ENCODE measurements at places on chromosomes 5 and 9.

DNA sequence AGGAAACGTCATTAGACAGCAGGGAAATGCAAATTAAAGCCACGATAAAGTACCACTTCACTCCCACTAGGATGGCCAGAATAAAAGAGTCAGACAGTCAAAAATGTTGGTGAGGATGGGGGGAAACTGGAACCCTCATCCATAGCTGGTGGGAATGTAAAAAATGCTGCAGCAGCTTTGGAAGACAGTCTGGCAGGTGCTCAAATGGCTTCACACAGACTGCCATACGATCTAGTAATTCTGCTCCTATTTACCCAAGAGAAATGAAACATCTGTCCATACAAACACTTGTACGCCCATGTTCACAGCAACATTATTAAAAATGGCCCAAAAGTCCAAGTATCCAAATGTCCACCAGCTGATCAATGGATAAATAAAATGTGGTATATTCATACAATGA is 158.9 kb upstream of the PHYKPL start:
- no peak for DNase-seq

DNA sequence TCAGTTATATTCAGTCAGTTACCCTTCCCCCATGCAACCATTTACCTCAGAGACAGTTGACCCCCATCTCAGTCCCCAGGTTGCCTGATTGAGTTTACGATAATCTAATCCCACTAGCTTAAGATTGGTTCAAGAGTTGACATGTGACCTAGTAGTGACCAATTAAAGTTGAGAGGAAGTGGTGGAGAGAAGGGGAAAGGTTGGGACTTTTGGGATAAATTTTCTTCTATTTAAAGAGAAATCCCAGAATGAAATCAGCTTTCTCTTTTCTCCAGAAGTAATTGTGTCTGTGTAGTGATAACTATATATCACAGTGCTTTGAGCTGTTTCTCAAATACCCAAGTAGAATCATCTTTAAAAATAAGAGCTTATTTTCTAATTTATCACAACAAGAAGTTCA is 396.7 kb upstream of the CLINT1 start:
- no peak for DNase-seq

GRCh38 chr5:134090522-134090921 is 24.0 kb upstream of the TCF7 start:
- no peak for DNase-seq

DNA sequence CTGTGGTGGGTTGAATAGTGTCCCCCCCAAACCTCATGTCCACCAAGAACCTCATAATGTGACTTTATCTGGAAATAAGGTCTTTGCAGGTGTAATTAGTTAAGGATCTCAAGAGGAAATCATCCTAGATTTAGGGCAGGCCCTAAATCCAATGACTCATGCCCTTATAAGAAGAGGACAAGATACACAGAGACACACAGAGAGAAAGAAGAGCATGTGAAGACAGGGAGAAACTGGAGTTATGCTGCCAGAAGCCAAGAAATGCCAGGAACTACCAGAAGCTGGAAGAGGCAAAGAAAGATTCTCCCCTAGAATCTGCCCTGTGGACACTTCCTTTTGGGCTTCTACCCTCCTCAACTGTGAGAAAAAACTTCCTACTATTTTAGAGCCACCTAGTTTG is 8.8 kb downstream of the FAM13B start:
- peak; percentile 20 for DNase-seq

- no peak for DNase-seq
Measured at GRCh38 chr5:147921136-147921535, 14.8 kb upstream of the C5orf46 start.

DNA sequence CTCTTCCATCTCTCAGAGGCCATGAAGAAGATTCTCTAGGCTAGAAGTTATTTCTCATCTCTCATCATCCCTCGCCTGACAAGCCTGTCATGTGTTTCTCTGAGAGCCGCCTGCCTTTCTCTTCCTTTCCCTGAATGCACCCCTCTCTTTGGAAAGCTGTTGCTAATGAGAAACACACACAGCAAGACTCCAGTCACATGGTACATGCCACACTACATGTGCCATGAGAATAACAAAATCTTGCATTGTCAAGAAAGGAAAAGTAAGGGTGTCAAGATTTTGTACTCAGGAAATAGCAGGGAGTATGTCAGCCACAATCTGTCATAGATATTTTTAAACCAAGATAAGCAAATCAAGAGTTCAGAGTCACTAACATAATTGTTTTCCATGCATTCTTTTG is 8.9 kb downstream of the AGXT2 start:
- DNase-seq = no peak

DNA sequence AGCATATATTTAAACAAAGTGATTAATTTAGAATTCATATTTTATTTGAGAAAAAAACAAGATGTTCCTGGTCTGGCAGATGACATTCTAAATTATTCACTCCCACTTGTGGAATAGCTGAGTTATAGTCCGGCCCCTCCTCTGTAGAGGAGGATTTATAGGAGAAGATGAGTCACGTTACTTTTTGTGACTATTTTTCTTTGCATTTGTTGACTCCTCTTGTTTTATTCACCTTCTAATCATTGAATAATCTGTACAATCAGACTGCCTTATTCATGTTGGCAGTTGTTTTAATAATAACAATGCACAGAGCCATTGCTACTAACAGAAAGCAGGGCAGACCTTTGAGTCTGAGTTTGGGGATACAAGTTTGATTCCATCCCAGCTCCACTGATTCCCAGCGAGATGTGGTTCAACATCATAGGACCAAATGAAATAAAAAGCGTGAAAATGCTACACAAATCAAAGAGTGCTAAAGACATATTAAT is 23.2 kb downstream of the DOCK8 start:
- DNase-seq = no peak

- DNase-seq = peak; percentile 80
Measured at GRCh38 chr5:98205691-98206461, 567.6 kb upstream of the RGMB start.

- no peak for DNase-seq
Measured at GRCh38 chr9:134190232-134191121, 26.1 kb upstream of the RNU6ATAC start.

GRCh38 chr5:150009671-150010387 is 9.3 kb downstream of the HMGXB3 start:
- no peak for DNase-seq

DNA sequence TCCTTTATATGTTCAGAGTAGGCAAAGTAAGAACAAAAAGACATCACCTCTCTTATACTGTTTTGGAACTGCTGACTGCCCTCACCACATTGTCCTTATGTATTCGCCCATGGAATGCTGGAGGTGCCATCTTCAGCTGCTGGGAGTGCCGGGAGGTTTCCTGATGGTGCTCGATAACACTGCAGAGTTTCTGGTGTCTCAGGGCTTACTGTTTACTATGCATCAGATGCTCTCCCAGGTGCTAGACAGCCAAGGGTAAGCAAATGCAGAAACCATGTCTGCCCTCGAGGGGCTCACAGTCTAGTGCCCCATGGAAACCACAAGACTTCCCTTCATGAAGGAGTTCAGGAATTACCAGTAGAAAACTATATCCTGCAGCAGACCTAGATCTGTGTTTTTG is 70.1 kb upstream of the SMIM23 start:
- DNase-seq = no peak

DNA sequence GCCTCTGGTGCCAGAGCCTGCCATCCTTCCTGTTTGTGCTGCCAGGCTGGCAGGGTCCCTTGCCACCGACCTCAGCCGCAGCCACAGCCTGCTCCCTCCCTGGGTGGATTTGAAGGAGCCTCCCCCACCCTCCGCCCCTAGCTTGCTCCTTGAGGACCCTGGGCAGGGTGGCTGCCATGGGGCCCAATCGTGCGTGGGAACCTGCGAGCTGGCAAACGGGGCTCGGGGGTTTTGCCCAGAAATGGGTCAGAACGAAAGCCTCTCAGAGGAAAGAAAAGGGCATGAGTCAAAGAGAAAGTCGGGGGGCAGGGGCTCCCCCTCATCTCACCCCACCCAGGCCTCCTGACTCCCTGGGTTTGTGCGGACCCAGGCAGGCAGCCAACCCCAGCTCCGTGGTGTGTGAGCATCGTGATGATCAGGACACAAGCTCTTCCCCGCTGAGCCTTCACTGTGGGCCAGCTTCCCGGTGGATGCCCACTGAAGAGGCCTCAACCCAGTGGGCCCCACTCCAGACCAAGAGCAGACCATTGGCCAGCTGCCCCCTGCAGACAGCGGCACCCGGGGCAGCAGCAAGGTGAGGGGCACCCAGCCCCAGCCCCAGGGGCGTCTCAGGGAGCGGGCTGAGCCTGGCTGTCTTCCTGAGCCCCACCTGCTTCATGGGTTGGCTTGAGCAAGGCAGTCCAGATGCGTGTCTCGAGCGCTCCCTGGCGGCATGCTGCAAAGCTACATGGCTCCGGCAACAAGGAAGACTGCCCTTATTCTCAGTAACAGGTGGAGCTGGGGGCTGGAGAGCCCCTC is 3.0 kb upstream of the FUT7 start:
- DNase-seq = peak; percentile 70

GRCh38 chr5:179612577-179613459 is 10.7 kb downstream of the HNRNPH1 start:
- DNase-seq = no peak

DNA sequence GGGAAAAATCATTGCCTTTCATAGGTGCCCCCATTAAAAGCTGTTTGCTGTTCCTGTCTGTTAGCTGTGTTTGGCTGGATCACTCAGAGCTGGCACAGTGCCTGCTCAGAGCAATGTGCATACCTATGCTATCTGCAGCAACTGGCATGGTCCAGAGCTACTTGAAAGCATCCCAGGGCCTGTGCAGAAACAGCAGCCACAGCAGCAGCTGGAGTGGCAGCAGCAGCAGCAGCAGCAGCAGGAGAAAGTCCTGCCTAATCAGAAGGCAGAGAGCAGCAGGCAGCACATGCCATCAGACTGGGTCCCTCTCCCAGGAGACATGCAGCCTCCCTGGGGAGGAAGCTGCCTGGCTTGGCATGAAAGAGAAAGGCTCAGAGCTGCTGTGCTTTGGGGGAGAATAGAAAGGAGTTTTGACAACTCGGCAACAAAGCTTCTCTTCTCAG is 243.8 kb upstream of the WWC1 start:
- DNase-seq = no peak

GRCh38 chr5:111829701-111830100 is 72.7 kb upstream of the NREP start:
- peak; percentile 53 for DNase-seq

DNA sequence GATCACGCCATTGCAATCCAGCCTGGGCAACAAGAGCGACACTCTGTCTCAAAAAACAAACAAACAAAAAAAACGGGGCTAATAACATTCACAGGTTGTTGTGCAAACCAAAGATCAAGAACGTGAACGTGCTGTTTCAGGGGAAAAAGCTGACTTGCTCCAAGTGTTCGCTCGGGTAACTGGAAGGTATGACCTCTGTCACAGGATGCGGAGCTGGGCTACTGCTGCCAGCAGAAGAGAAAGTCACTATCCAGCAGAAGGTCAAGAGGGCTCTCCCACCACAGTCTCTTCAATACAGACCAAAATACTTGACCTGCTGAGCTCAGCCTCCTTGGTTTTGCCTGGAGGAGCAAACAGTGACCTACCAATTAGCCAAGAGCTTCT is 59.7 kb downstream of the ABCA1 start:
- DNase-seq = no peak

DNA sequence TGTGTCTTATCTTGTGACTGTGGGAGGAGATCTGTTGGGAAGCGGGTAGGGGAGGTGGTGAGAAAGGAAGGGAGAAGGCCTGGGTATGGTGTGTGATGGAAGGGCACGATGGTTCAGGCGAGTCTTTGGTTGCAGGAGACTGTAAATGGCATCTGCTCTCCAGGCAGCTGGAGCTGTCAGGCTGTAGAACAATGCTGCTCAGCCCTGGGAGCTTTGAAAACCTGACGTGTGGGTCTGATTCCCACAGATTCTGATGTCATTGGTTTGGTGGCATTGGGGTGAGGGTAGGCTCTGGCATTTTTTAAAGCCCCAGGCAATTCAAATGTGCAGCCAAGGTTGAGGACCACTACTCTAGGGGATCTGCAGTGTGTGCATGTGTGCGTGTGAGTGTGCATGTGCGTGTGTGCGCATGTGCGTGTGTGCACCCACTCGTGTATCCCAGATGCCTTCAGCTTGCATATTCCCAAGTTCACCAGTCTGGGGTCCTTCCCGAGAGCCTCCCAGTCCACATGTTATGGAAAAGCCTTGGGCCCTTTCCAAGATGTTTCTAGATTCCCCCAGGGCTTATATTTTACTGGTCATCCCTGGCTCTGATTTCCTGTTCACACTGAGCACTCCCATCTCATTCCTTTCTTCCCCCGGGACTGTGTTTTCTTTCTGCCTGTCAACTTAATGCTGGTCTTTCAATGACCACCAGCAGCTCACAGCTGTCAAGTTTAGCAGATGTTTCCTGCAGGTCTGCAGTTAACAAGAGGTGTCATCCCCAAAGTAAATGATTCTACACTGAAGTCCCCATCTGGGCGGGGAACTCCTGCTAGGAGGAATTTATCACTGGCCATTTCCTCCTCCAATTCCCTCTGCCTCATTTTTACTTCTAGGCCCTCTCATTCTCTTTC is 34.0 kb downstream of the BOD1 start:
- DNase-seq = no peak

- no peak for DNase-seq
Measured at GRCh38 chr5:84383296-84383815, 1.3 kb downstream of the EDIL3 start.

GRCh38 chr5:14695152-14695551 is 30.6 kb downstream of the OTULIN start:
- no peak for DNase-seq

GRCh38 chr9:30301271-30301963 is 2083.0 kb upstream of the ACO1 start:
- DNase-seq = no peak

All from HCEC 1CT (cell line).